Uterus (tissue), 4 donors: ENCODE measurements at places on chromosomes 1 and 21. TPM values are rescaled to one million over a fixed set of nuclear protein-coding genes. Genes with fewer than 3 reads are reported as not detected.
A peak's percentile ranks its signal among the peaks of the same experiment; 100 is the strongest.

GRCh38 chr1:226002667-226003501, 3.7 kb upstream of the SDE2 start:
- H3K36me3 ChIP-seq = no peaks in the 10 kb centered on the region
- peaks cover 2% of the 10 kb centered on the region for H3K4me1 ChIP-seq
- no peak overlapping the region for H3K4me3 ChIP-seq
- H3K27me3 ChIP-seq = no peaks in the 10 kb centered on the region
- H3K27ac ChIP-seq = peak overlapping the region; percentile 96

DNA sequence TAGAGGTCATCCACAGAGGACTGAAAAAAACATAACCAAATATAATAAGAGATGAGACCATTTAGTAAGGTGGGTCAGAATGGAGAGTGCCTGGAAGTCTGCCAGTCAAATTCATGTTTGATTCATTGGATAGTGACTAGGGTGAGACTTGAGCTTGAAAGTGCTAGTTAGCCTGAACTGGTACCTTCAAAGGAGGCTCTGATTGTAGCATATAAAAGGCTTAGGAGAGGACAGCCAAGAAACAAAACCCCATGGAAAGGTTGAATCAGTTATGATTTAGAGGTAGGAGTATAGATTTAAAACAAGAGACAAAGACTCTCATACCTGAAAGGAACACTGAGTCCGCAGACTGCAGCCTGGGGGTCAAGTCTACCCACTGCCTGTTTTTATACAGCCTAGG, 44.4 kb upstream of the LRRC8C start:
- no peaks in the 10 kb centered on the region for H3K27me3 ChIP-seq
- no peaks in the 10 kb centered on the region for H3K36me3 ChIP-seq
- DNase-seq = no peak
- H3K4me3 ChIP-seq = no peak overlapping the region
- H3K27ac ChIP-seq = no peak overlapping the region

Gene HLX
- 0.26 TPM for total RNA-seq

GRCh38 chr1:227489572-227489971, 73.8 kb upstream of the ZNF678 start:
- no peak overlapping the region for H3K27ac ChIP-seq
- H3K36me3 ChIP-seq = no peaks in the 10 kb centered on the region
- no peak overlapping the region for H3K4me3 ChIP-seq
- no peaks in the 10 kb centered on the region for H3K4me1 ChIP-seq

- no peaks in the 10 kb centered on the region for H3K36me3 ChIP-seq
- peak; percentile 87 for DNase-seq
- H3K27ac ChIP-seq = peak overlapping the region; percentile 98
- H3K4me1 ChIP-seq = peaks cover 39% of the 10 kb centered on the region
- peak overlapping the region; percentile 31 for H3K4me3 ChIP-seq
- H3K27me3 ChIP-seq = no peaks in the 10 kb centered on the region
Observed at GRCh38 chr21:45975020-45975666, 6.4 kb upstream of the COL6A1 start.
